Left lung (tissue), 14 donors: ENCODE measurements at places on chromosomes 5 and 9. TPM values are rescaled to one million over a fixed set of nuclear protein-coding genes. Genes with fewer than 3 reads are reported as not detected.

The INSL6 gene
- 0.74 TPM for polyA plus RNA-seq

The SPTLC1 gene
- polyA plus RNA-seq, result 91.1 TPM

The PCDHGC5 gene
- 1.4 TPM for polyA plus RNA-seq

The KIF27 gene
- polyA plus RNA-seq, result 24.4 TPM

The IL4 gene
- polyA plus RNA-seq, result 0.56 TPM

The CHSY3 gene
- polyA plus RNA-seq, result 6.2 TPM

The SLC6A19 gene
- polyA plus RNA-seq, result 0.54 TPM

The PPP1R2B gene
- not detected for polyA plus RNA-seq

The RUSC2 gene
- 15.2 TPM for polyA plus RNA-seq

The ADAMTS6 gene
- polyA plus RNA-seq, result 11.3 TPM

The PRRX2 gene
- polyA plus RNA-seq, result 0.56 TPM

GRCh38 chr5:73796164-73797131 lies 170.5 kb downstream of the ARHGEF28 start:
- peaks cover 12% of the 10 kb centered on the region for H3K4me1 ChIP-seq
- no peak overlapping the region for H3K4me3 ChIP-seq
- no peaks in the 10 kb centered on the region for H3K27me3 ChIP-seq
- peak overlapping the region; percentile 6 for H3K27ac ChIP-seq
- DNase-seq, result no peak
- H3K36me3 ChIP-seq, result no peaks in the 10 kb centered on the region

- H3K27me3 ChIP-seq, result no peaks in the 10 kb centered on the region
- no peaks in the 10 kb centered on the region for H3K36me3 ChIP-seq
- no peak for DNase-seq
- peaks cover 10% of the 10 kb centered on the region for H3K4me1 ChIP-seq
- H3K27ac ChIP-seq, result no peak overlapping the region
- H3K4me3 ChIP-seq, result no peak overlapping the region
These were observed 7.6 kb downstream of the ZMAT2 start for GRCh38 chr5:140707812-140708211.

DNA sequence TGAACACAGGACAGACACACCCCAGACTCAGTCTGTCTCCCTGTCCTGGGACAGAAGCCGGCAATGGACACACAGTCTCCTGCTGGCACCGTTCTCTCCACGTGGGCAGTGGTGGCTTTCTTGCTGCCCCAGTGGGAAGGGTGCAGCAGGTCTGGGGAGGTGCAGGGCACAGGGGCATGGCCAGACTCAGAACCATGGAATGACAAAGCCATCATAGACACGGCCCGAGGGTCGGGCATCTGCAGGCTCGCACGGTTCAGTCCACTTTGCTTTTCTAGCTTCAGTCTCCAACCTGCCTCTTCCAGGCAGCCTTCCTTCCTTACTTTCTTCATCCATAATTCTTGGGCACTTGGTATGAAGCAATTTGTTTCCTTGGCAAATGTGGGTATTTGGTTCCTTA lies 16.7 kb downstream of the MYMK start:
- peak; percentile 49 for DNase-seq
- no peak overlapping the region for H3K27ac ChIP-seq

DNA sequence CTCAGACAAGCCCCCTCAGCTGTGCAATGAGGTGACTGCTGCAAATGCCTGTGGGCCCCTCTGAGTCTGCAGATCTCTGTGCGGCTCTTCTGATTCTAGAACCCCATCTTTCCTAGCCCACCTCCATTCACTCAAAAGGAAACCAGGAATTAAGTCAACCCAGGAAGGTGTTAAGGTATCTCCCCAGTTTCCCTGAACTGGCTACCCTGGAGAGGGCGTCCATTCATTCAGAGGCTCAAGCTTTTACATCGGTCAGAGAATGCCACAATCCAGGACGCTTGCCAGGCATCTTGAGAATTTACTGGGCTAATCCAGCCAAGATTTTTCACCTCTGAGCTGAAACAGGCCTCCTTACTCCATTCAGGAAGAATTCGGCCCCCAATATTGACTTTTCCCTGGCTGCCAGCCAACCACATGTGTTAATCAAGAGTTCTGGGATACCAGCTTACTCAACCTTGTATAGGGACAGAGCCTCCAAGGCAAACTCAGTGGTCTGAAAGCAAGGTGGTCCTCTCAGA lies 889 bp upstream of the ADAMTS12 start:
- no peaks in the 10 kb centered on the region for H3K36me3 ChIP-seq
- H3K4me1 ChIP-seq, result no peaks in the 10 kb centered on the region
- no peak for DNase-seq
- peaks cover 59% of the 10 kb centered on the region for H3K27me3 ChIP-seq
- H3K27ac ChIP-seq, result no peak overlapping the region

DNA sequence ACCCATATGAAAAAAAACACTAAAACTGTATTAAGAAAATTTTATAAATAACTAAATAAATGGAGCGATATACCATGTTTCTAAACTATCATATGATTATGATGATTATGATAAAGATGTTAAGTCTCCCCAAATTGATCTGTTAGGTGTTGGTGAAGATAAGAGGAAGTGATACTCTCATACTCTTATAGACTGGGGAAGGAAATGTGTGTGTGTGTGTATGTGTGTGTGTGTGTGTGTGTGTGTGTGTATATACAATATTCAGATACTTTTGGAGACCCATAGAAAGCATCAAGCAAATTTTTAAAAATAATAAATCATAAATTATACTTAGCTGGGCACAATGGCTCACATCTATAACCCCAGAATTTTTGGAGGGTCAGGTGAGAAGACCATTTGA lies 62.9 kb downstream of the TMEM232 start:
- H3K36me3 ChIP-seq, result no peaks in the 10 kb centered on the region
- H3K27ac ChIP-seq, result no peak overlapping the region
- H3K4me1 ChIP-seq, result no peaks in the 10 kb centered on the region
- H3K27me3 ChIP-seq, result no peaks in the 10 kb centered on the region

- no peaks in the 10 kb centered on the region for H3K4me1 ChIP-seq
- no peaks in the 10 kb centered on the region for H3K36me3 ChIP-seq
These were observed 36.8 kb upstream of the TEX48 start for GRCh38 chr9:114718801-114719221.

DNA sequence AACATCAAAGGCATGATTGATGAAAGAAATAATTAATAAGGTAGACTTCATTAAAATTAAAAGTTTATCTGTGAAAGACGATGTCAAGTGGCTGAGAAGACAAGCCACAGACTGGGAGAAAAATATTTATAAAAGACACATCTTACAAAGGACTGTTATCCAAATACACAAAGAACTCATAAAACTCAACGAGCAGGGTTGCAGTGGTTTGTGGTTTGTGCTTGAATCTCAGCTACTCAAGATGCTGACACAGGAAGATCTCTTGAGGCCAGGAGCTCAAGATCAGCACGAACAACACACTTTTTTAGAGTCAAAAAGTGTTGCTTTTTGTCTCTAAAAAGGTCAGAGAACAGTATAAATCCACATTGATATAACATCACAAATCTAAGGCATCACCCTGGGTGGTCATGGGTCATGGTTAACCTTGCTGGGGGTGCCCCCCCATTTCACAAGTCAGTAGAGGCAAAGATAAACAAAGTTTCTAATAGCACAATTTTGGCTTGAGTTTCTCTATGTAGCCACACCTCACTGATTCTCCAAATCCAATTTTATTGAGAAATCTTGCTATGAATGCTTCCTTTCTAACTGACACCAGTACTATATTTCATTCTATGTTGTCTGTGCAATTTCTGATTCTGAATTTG lies 342.9 kb upstream of the RPS23 start:
- H3K27me3 ChIP-seq, result no peaks in the 10 kb centered on the region
- no peak overlapping the region for H3K27ac ChIP-seq
- no peaks in the 10 kb centered on the region for H3K36me3 ChIP-seq
- H3K4me3 ChIP-seq, result no peak overlapping the region

GRCh38 chr5:139946006-139946405 lies 97.1 kb downstream of the NRG2 start:
- no peaks in the 10 kb centered on the region for H3K27me3 ChIP-seq
- no peaks in the 10 kb centered on the region for H3K4me1 ChIP-seq
- no peaks in the 10 kb centered on the region for H3K36me3 ChIP-seq
- DNase-seq, result no peak
- H3K27ac ChIP-seq, result no peak overlapping the region

GRCh38 chr9:93450945-93451815 lies at the start of gene FAM120A:
Gene FAM120A (plus strand): TSS chr9:93451685. CDS start chr9:93451916, 231 bp downstream.
- H3K36me3 ChIP-seq, result peaks cover 30% of the 10 kb centered on the region
- H3K4me3 ChIP-seq, result peak within 1 kb of the TSS; percentile 95
- peak; percentile 70 for DNase-seq
- H3K27me3 ChIP-seq, result no peaks in the 10 kb centered on the region
- peak within 1 kb of the TSS; percentile 97 for H3K27ac ChIP-seq

DNA sequence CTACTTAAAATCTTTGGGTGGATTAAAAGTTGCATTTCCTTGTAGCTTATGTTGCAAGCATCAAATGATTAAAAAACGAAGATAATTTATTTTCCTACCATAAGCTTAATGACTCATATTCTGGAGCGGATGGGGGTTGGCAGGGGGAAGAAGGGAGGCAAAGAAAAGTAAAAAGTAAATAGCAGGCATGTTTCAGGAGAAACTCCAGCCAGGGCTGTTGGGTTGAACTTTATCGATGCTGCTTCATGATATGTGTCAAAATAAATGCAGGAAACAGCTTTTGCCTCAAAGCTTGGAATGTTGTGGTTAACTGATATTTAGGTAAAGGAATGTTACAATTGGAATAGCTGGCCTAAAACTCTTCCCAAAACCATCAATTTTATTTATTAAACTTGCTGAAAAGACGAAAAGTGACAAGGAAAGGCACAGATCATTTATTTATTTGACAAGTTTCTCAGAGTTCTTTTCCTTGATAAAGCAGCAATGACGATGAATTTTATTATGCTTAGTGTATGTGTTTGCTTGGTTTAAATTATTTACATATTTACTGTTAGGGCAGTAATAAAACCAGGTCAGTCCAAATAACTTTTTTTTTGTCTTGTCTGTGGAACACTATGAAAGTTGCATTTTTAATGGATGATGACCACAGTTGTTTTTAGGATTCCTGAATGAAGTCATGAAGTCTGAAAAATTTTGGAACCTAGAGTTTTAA lies 177.9 kb downstream of the PCSK1 start:
- H3K27me3 ChIP-seq, result no peaks in the 10 kb centered on the region
- no peak overlapping the region for H3K4me3 ChIP-seq
- DNase-seq, result no peak
- peaks cover 4% of the 10 kb centered on the region for H3K4me1 ChIP-seq
- no peaks in the 10 kb centered on the region for H3K36me3 ChIP-seq

DNA sequence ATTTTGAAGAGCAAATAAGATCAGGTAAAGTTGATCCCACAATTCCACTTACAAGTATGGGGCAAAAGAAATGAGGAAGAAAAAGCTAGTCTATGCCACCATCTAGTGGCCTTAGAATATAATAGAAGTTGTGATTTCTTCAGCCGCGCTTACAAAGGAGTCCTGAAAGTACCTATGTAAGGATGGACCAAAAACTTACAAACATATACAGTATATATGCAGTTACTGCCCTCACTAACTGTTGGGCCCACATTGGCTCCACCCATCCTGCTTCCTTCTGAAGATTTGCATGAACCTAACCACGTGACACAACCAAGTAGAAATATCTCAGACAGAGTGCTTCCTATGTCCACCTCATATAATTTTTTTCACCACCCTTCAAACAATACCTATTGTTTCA lies 11.7 kb upstream of the OR13D1 start:
- H3K4me1 ChIP-seq, result no peaks in the 10 kb centered on the region
- H3K27ac ChIP-seq, result no peak overlapping the region
